ENCODE measurements at places on chromosomes 1 and 21.

DNA sequence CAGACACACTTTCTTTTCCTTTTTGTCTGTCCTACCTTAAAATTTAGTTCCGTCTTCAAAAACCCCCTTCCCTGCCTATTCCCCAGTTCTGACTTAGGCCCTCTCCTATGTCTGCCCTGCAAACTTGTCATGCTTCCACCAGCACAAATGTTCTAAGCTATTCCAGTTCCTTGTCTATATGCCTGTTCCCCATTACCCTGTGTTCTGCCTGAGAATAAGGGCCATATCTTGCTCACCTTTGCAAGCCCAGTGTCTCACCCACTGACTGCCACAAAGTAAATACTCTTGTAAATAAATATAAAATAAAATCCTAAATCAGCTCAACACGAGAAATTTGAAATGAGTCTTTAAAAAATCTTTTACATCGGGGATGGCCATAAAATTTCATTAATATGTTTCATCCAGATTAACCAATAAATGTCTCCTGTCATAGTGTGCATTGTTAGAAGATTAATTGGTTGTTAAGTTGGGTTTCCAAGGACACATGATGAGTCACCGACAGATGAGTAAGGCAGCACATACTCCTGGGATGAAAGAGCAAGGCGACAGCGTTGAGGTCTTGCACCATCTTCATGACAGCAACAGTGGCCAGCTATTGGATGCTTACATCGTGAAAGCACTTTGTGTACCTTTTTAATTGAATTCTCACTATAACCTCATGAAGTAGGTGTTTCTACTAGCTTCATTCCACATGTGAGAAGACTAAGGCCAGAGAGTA is 92.6 kb upstream of the NGF start:
- no peak for DNase-seq

GRCh38 chr1:24981631-24982005 is 51.5 kb upstream of the RUNX3 start:
- DNase-seq: no peak

GRCh38 chr1:112021263-112021662 is 31.8 kb upstream of the KCND3 start:
- no peak for DNase-seq

- no peak for DNase-seq
Observed at GRCh38 chr1:184583849-184584248, 170.8 kb downstream of the EDEM3 start.

GRCh38 chr1:109790735-109791494 is 27.2 kb upstream of the EPS8L3 start:
- peak; percentile 67 for DNase-seq

- no peak for DNase-seq
Observed at GRCh38 chr1:170498876-170499275, 33.1 kb upstream of the GORAB start.

GRCh38 chr1:189312499-189312898 is 1165.2 kb downstream of the BRINP3 start:
- DNase-seq: no peak

GRCh38 chr21:45867041-45867666 is 114.4 kb upstream of the COL6A1 start:
- DNase-seq: no peak

- no peak for DNase-seq
Observed at GRCh38 chr1:42305639-42306038, 29.4 kb downstream of the FOXJ3 start.

DNA sequence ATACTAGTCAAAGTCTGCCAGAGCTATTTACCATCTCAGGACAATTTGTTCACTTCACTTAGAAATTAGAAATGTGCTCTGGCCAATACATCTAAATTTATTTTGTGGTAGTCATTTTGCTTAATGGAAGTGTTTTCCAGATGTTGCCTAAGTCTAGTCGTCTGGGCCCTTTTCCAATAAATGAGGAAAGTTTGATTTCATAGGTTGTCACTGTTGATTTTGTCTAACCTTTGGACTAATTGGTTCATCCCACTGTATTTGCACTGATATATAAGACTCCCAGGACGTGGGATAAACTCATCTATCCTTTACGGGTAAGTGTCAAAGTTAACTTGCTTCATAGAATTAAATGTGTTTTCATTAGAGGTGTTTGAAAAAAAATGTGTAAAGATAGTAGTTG is 79.1 kb downstream of the TPR start:
- DNase-seq: no peak

Measured in germinal center (tissue), 1 donor.